ENCODE measurements at places on chromosomes 1 and 21.

DNA sequence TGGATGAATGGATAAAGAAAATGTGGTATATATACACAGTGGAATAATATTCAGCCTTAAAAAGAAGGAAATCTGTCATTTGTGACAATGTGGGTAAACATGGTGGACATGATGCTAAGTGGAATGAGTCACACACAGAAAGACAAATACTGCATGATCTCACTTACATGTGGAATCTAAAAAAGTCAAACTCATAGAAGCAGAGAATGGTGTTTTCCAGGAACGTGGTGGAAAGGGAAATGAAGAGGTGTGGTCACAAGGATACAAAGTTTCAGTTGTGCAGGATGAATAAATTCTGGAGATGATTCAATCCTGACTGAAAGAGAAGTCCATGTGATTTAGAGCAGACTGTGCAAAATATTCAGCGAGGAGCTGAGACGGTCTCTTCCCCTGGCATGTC is 56.6 kb downstream of the RYR2 start:
- DNase-seq: no peak

DNA sequence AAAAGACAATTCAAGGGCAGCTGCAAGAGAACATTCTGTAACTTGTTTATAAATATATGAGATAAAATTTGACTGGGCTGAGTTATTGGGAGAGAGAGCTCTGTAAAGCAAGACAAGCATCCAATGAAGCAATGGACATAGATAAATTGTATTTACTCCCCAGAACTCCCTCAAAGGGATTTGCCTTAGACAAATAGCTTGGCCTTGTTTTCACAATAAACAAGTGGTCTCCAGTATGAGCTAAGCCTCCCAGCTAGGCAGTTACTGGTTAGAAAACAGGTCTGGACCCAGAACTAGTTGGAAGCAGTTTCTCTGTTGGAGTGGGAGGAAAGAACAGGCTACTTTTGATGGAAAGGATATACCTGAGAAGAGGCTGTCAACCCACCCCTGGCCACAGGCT is 25.2 kb upstream of the SUCO start:
- no peak for DNase-seq

GRCh38 chr1:19405761-19406487 is 79.4 kb downstream of the CAPZB start:
- peak; percentile 75 for DNase-seq

GRCh38 chr1:204996981-204997380 is 46.0 kb upstream of the CNTN2 start:
- DNase-seq: no peak

DNA sequence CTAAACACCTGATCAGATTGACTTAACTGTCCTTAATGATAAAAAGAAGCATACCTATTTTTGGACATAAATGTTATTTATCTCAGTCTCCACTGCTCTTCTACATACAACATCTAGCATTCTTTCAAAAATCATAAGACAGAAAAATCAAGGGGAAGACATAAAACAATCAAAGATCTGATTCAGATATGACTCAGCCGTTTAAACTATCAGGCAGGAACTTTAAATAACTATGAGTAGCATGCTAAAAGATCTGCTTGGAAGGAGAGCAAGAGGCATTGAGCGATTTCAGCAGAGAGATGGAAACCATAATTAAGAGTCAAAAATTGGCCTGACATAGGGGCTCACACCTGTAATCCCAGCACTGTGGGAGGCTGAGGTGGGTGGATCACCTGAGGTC is 27.2 kb upstream of the SLC22A15 start:
- no peak for DNase-seq

GRCh38 chr1:210700511-210700910 is 371.8 kb downstream of the HHAT start:
- DNase-seq: no peak

- no peak for DNase-seq
Measured at GRCh38 chr1:101567582-101568189, 330.9 kb downstream of the S1PR1 start.

GRCh38 chr1:212213784-212214183 is 71.4 kb upstream of the PPP2R5A start:
- no peak for DNase-seq

- DNase-seq: no peak
Measured at GRCh38 chr1:160665330-160666078, 18.7 kb upstream of the SLAMF1 start.

DNA sequence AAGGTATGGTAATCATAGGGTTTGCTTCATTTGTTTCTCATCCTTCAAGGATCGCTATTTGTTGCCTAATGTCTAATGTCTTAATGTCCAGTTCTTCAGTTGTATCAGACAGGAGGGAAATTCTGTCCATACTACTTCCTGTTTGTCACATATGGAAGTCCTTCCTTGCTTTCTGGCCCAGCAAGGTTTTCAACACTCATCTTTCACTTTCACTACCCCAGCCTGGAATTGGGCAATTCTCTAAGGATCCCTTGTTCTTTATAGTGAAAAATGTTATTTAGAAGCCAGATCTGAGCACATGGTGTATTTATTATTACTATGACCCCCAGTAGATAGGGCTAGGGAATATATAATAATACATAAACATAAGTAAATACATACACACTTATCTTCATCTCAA is 50.6 kb upstream of the SLC35A3 start:
- DNase-seq: no peak

- DNase-seq: peak; percentile 1
Measured at GRCh38 chr1:58739856-58740466, 40.1 kb upstream of the MYSM1 start.

DNA sequence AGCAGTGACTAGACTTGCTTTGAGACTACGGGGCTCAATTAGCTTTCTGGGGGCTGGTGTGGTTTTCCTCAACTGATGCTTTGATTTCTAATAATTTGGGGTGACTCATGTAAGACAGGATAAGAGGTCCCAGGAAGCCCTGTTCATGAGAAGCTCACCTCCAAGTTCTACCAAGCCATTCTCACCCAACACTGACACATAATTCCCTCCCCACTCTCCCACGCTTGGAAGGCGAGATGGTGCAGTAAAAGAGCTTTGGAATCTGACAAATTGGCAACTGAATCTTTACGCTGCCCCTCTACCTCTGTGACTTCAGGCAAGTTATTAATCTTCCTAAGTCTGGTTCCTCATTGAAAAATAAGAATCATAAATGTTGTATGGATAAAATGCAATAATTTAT is 299.1 kb upstream of the DUSP10 start:
- DNase-seq: no peak
